ENCODE measurements at places on chromosomes 7 and 10.

DNA sequence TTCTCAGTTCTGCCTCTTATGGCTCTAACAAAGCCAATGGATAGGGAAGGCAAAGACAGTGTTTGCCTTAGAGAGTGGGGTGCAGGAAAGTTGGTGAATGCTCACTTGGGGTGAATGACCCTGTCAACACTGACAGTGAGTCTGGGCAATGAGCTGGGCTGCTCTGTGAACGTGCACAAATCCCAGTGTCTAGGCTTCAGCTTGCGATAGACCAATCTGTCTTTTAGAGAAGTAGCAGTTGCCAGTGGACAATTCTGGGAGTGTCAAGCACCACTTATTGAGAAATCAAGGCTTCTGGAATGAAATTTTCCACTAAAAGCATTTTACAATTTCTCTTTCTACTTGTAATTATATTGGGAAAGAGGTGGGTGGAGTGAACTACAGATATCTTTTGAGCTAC is 141.4 kb downstream of the HERPUD2 start:
- no peak for DNase-seq

DNA sequence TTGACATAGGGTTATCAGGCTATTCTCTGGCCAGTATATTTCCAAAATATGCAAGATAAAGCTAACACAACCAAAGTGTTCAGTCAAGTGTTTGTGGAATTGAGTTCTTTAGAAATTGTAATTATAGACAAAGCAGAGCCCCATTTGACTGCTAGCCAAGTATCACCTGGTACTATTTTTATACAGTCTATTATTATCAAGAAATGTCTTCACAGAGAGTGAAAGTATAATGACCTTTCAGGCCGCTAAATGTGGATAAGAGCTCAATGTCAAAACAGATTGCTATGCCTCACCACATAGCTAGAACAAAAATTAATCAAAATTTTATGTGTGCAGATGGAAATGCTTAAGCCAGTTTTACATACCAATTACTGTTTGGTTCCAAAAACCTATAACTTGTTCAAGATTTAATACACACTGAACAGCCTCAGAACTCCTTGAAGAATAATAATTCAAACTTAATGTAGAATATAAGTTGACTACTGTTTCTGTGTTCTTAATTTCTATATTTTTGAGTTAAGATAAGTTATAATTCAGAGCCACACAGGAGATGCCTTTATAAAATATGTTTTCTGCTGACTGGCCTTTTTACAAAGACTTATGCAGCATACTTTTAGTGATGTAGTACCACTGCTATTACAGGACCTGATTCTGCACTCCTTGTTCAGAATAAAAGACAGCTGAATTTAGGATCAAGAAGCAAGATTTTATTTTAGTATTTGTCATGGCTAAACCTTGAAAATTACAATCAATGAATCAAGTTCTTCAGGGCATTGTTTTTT is 31.0 kb downstream of the PRPS1L1 start:
- no peak for DNase-seq

DNA sequence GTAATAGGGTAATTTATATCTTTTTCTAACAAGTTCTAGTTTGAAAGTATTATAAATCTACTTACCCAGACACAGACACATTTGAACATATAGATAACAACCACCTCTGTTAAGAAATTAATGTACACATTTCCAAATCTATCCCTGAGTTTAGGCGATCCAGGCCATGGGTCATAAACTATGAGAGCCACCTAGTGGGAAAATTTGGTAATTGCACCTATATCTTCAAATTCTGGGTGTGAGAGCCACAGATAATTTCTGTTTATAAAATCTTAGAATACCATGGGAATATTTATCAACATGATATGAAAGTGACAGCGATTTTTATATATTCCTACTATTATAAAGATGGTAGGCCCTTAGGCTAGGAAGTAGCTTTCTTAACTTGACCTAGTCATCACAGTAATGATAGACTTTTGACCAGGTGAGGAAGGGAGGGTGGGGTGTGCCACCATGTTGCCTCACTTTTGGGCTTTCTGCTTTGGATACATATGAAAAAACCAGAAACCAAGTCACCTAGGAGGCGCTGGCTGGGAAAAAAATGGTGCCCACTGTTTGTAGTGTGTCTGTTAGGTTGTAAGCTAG is 8.0 kb upstream of the EPHA1 start:
- DNase-seq = no peak

GRCh38 chr10:90917968-90918318 is 2.9 kb downstream of the ANKRD1 start:
- no peak for DNase-seq

GRCh38 chr7:1533547-1534329 is 3.2 kb downstream of the MAFK start:
- DNase-seq = no peak

Data from smooth muscle cell of the brain vasculature (primary cell).